COR-L47 (cell line): ENCODE measurements at places on chromosomes 12 and 14.

DNA sequence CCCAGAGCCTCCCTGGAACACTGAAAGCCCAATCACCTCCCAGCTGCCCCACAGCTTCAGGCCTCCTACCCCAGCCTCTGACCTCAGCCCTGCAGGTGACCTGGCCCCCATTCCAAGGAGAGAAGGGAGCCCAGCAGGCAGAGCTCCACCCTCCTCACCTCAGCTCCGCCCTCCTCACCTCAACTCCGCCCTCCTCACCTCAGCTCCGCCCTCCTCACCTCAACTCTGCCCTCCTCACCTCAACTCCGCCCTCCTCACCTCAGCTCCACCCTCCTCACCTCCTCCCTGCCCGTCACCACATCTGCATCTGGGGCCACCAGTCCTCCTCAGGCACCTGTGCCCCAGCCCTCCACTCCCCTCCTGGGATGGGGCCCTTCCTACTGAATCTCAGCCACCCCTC is 112.2 kb upstream of the SFSWAP start:
- no peak for DNase-seq

DNA sequence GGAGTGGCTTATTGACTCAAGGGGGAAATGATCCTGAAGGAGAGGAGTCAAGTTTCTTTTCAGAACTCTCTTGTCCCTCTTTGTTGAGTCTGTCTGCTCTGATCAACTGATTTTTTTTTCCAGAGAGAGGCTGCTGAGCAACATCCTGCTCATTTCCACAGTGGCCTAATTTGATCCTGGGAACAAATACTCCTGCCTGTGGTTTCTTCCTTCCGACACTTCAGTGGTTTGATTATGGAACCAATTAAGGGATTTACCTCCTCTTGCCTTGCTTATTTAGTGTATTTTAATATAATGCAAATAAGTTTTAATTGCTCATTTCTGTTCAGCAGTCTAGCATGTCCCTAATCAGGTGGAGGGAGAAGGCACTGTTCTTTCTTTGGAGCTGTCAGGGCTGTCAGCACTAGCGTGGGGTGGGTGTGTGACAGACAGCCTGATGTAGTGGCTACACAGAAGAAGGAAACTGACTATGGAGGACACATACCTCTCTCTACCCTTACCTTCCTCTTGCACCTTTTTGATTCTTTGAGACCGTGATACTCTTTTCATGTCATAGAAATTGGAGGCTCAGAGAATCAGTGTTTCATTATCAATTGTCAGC is 344.9 kb upstream of the STXBP6 start:
- DNase-seq: no peak

DNA sequence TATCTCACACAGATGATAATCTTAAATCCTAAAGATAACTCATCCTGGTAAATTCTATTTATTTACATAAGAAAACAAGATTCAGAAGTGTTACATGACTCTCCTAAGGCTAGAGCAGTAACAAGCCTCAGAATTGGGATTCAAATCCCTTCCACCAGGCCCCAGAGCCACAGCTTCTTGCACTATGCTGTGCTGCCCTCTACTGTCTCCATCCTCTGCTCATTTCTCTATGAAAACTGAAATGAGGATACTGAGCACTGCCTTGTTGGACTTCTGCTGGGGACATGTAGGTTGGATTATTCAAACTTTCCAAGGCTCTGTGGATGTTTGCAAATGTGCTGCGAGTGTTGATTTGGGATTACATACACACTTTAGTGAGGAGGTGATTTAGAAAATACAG is 23.5 kb upstream of the C12orf50 start:
- DNase-seq: peak; percentile 49

- DNase-seq: peak; percentile 60
These were observed 40.6 kb downstream of the SPRING1 start for GRCh38 chr12:116697305-116697704.

GRCh38 chr14:101767618-101768362 is 6.3 kb downstream of the PPP2R5C start:
- DNase-seq: no peak

- DNase-seq: no peak
These were observed 57.0 kb upstream of the CERS5 start for GRCh38 chr12:50224026-50224692.

DNA sequence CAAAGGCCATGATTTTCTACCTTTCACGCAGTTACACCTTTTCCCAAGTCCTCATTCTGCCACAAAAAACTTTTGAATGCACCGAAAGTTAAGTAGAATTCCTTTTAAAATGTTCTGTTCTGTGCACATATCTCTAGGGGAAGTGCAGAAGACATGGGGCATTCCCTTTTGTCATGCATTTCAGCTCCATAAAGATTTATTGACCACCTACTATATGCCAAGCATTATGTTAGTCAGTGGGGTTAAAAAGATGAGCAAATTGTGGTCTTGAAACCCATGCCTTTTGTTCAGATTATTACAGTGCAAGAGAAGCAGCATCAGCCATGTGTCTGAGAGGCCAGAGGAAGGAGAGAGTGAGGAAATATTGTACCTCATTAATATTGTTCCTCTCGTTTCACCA is 338.5 kb downstream of the RGS6 start:
- no peak for DNase-seq

DNA sequence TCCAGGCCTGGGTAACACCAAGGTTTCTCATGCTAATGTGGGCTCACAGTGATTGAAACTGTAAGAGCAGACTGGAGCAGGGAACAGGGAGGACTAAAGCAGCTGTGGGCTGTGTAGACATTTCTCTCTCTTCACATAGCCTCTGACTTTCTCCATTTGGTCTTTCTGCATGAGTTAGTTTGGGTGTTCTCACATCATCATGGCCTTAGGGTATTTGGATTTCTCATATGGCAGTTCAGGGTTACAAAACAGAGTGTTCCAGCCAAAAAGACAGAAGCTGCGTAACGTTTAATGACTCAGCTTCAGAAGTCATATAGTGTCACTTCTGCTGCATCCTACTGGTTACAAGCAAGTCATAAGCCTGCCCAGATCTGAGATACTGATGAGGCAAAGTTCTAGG is 52.0 kb upstream of the OSBPL8 start:
- DNase-seq: no peak

DNA sequence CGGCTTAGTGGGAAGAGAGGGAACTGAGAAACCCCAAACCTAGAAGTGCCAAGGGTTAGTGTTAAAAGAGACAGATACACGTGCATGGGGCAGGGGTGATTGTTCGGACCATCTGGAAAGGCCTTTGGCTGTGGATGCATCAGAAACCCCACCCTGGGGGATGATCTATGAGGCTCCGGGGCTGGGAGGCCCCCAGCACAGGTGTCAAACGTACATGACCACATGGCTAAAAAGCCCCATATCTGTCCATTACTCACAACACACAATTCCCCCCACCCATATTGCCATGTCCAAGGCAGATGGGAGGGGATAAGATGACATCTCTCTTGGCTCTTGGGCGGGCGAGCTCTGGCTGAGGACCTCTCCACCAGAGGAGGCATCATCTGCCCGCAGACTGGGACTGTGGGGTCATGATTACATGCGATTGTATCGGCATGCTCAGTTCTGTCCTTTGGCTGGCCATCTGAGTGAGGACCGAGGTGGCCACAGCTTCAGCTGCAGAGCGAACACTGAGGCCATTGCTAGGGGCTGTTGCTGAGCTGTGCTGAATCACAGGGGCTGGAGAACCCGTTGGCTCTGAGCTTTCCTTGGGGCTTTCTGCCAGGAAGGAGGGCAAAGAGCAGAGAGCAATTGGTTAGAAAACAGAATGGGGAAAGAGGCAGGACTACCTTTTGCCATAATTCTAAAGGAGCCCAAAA is 9.6 kb upstream of the NPFF start:
- DNase-seq: no peak

DNA sequence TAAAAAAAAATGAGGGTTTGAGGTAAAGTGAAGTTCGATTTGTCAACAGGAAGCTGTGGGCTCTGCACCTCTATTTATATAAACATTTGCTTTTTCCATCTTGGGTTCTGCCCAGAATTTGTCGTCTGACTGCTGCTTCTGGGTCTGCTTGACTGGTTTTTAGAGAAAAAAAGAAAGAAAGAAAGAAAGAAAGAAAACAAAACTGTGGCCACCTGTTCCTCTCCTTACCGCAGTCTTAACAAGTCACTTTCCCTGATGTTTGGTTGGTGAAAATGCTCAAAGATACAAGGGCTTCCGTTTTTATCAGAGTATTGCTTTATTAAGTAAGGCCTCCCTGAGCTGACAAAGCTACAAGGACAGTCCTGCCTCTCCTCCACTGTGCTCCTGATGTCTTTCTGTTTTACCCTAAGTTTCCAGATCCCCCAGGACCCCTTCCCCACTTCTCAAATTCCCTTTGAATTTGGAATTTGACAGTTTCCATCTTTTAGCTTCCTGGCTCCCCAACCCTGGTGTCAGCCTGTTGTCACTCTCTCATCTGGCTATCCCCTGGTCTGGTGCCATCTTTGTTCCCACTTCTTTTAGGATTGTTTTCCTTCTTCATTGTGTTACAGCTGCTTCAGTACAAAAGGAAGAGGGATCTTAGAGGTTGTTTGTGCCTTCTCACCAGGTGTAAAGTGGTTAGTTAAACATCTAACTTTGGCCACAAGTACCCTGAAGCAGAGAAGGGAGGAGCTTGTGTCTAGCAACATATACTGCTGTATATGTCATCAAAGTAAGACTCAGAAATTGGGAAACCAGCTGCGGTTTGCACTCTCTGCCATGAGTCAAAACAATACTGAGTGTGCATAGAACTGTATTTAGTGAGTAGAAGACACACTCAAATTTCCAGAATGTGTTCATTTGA is 18.0 kb downstream of the MFAP5 start:
- DNase-seq: no peak

- DNase-seq: peak; percentile 6
These were observed 5.1 kb upstream of the SPATA7 start for GRCh38 chr14:88380405-88380804.

DNA sequence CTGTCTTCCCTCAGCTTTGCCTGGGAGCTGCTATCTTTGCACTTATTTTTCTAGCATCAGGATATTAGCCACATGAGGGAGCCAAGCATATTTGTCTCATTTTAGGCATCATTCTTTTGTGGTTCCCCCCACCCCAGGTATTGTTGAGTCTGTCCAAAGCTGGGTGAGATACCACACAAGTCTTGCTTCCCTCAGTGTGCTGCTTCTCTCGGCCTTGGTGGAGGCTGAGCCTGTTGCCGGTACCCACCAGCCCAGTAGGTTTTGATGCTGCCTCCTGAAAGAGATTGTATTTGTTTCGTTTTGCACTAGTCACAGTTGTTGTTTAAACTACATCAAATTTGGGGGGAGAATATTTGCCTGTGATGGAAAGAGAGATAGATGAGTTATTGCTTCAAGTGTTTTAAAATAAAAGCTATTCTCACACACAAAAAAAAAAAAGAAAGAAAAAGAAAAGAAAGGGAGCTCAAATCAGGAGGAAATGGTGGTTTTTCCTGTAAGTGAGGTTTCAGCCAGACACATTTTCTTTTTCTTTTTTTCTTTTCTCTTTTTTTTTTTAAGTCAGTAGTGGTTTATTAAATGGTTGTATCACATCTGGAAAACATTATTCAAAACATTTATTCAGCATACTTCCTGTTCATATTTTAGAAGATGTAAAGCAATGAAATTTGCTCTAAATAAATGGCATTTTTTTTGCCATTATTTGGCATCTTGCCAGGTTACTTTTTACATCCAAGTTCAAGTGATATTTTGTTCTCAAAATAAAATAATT is 58.5 kb downstream of the SLC4A8 start:
- no peak for DNase-seq

DNA sequence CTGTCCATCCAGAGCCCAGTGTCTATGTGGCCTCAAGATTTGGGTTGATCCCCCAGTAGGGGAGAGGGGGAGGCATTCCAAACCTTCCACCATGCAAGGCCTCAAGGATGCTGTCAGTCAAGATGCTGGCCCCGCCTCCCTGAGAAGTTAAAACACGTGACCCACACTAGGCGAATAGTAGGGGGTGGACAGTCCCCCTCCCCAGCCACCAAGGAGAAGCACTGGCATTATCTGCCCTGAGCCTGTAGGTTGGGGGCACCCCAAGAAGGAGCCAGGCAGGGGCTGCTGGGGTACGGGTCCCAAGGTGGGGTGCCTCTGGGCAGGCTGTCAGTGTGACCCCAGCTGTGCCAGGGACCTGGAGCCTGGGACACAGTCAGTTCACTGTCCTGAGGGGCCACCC is 2.3 kb downstream of the SLC25A29 start:
- DNase-seq: no peak

DNA sequence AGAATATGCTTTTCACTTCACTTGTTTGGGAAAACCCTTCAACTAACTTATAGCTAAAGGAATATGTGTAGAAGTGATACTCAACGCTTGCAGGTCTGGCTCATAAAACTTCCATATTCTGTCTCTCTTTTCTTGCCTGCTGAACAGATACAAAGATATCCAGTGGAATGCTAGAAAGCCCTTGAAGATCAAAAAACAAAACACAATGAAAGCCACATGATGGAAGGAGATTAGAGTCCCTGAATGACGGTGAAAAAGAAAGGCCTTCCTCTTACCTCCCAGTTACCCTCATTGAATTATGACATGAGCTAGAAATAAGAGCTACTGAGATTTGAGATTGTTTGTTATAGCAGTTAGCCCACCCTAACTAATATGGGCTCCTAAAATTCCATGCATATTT is 28.2 kb upstream of the NELL2 start:
- DNase-seq: no peak

DNA sequence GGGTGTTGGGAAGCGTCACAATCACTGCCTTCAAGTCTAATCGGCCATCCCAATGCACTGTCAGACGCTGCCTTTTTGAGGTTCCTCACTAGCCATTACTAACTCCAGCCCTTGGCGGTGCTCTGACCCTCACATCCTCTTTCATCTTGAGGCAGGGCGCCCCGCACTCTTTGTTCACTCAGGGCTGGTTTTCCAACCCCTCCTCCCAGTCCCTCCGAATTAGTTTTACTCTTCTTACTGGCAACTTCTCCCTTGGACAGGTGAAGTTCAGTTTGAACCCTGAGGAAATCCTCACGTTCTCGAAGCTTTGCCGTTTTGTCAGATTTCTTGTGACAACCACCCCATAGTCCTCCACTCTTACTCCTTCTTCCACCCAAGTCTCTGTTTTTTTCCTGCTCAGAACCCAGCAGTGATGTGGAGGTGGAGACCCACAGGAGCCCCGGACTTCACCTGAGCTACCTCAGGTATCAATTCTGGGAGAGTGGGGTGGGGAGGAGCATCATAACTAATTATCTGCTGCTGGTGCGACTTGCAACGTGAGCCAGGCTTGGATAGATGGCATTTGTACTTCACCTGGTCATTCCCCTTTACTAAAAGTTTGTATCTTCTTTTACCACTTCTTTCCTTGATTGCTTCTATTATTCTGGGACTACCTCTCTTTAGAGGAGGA is 757 bp downstream of the ZC3H10 start:
- no peak for DNase-seq

GRCh38 chr12:45732250-45732649 is 2.7 kb downstream of the ARID2 start:
- DNase-seq: no peak

- DNase-seq: no peak
These were observed 98.0 kb downstream of the ZNF664 start for GRCh38 chr12:124071075-124071443.

- DNase-seq: no peak
These were observed 105.1 kb downstream of the RPS29 start for GRCh38 chr14:49480979-49481498.

DNA sequence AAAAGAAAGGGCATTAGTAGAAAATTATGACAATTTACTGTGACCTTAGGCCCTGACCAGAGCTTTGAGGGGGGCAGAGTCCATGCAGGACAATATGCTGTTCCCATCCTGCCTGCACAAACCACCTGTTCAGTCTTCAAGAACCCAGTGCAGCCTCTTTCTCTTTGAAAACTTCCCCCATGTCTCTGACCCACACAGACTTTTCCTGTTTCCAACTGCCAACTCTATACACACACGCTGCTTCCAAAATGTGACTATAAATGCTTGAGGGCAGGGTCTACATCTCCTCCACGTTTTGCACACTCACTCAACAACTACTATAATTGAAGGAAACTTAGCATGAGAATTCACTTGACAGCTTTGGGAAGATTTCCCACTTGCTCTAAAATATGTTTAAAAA is 36.6 kb upstream of the SYCP3 start:
- DNase-seq: no peak
